Muscle of back (tissue), 13 donors: ENCODE measurements at places on chromosomes 5 and 9.

DNA sequence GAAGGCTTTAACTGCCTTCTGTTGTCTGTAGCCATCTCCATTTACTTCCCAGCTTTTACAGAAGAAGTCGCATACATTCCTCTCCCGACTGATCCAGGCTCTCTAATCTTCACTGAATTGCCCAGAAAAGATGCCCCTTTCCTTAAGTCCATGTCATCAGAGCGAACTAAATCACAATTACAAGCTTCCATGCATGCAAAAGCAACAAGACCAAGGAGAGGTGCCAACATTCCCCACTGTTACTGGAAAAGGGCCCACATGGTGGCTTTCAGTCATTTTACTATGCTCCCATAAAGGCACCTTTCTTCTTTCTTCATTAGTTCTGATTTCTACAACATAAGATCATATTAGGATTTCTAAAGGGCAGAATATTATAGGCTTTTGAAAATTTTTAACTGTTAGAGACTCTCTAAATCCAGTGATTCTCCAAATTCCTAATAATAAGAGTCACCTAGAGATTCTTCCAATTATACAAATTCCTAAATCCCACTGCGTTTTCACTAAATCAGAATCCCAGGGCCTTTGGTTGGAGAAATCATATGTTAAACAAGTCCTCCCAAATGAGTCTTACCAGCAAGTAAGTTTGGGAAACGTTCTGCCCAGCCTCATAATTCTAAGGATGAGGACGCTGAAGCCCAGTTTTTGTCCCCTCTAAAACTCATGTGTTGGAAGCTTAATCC is 17.0 kb upstream of the ZFR start:
- no peak for DNase-seq

DNA sequence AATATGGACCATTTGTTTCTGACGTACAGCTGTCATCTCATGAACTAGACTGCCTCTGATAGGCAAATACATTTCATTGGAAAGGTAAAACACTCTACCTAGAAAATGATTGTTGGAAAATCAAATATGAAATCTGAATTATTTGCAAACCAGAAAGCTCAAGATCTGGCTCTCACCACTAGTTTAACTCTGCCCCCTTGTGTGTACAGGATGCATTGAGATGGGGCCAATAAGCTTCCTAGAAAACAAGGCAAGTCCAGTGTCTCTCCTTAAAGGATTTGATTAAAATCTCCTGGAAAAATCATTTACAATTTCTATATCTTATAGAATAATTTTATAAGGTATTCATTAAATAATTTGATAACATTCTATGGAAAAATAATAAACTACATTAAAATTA is 311.9 kb upstream of the ANKH start:
- DNase-seq, result no peak

GRCh38 chr9:116687754-116688135 is 640 bp downstream of the TRIM32 start:
- DNase-seq, result no peak

GRCh38 chr9:124810663-124811355 is 33.9 kb downstream of the OLFML2A start:
- DNase-seq, result peak; percentile 93

DNA sequence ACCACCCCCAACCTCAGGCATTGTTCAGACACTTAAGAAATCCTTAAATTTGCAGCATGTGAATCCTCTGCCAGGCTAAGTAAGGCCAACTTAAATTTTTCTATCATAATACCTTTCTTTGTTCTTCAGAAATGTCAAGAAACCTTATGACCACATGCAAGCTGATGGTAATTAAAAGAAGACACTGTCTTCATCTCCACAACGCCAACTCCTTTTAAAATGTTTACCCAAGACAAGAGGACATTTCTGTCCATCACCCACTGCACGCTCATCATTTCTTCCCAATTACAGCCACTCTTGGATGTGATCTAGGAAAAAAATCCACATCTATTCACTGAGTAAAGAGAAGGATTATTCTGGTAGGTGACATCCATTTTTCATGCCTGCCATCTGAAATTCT is 6.1 kb upstream of the IFNK start:
- no peak for DNase-seq

DNA sequence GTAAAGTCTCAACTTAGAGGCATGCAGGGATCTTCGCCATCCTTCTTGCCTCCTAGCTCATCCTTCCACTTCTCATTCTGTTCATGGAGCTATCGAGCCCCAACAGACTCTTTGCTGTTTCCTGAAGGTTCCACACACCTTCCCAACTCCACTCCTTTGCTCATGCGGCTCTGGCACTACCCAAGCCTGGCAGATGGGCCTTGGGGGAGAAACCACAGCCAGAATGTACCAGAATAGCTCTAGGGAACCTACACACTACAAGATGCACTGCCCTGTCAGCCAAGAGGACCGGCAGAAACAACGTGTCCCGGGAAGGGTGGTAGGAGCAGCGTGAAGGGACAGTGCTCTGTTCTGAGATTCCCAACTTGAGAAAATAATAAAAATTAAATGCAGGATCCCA is 178.9 kb downstream of the GABBR2 start:
- DNase-seq, result no peak
